Activated gamma-delta T cell treated with anti-CD3 and anti-CD28 coated beads, Interleukin-2, amount 50 U/mL, for 16 hours (primary cell): ENCODE measurements at places on chromosomes 2 and 18.

GRCh38 chr18:60022671-60023276 is 123.0 kb downstream of the PMAIP1 start:
- DNase-seq = no peak

DNA sequence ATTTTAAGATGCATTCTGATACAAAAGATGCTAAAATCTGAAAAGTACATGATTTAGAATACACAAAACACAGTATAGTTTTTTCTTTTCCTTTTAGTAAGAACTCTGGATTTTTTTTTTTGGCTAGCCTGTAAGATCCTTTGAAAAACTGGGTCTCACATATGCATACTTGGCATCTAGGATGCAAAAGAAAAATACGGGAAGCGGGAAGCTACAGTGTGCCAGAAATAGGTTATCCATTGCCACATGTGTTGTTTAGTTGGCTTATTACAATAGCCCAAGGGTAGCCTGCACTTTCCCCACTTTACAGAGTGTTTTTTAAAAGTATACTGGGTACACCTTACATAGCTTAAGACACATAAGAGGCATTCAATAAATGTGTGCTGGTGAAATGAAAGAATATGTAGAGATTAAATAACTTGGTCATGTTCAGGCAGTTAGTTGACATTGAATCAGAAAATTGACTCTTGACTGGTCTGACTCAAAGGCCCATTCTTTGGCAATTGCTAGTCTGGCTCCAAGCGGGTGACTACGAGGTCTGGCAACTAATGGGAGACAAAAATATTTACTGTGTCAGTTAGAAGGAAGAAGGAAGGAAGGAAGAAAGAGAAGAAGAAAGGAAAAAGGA is 286.8 kb upstream of the TRIB2 start:
- no peak for DNase-seq

- no peak for DNase-seq
These were observed 297.5 kb upstream of the SPHKAP start for GRCh38 chr2:228479014-228479413.

DNA sequence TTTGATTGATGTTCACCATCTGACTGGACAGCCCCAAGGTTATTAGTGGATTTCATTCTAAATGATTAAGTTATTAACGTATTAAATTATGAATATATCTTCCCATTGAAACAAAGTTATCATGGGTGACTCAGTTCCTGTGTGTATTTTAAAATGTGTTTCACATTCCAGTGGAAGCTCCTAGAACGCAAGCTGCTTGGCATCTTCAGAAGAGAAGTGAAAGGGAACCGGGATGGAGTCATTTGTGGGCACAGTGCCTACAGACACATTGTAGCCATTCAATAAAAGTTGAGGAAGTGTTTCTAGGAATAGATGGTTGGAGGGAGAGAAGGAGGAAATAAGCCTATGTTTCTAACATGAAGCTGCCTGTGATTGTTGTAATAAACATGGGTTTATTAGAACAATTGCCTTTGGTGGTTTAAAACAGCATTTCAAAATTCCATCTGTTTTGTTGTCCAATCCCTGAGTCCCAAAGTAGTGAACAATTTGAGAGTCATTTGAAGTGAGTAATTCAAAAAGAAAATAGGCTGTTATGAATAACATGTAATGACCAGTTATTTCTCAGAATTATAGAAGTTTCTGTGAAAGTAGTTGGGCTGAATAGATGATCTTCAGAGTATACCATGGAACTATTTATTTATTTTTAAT is 143.5 kb downstream of the PKP4 start:
- no peak for DNase-seq
